ENCODE measurements at places on chromosomes 1 and 21.
A peak's percentile ranks its signal among the peaks of the same experiment; 100 is the strongest.

DNA sequence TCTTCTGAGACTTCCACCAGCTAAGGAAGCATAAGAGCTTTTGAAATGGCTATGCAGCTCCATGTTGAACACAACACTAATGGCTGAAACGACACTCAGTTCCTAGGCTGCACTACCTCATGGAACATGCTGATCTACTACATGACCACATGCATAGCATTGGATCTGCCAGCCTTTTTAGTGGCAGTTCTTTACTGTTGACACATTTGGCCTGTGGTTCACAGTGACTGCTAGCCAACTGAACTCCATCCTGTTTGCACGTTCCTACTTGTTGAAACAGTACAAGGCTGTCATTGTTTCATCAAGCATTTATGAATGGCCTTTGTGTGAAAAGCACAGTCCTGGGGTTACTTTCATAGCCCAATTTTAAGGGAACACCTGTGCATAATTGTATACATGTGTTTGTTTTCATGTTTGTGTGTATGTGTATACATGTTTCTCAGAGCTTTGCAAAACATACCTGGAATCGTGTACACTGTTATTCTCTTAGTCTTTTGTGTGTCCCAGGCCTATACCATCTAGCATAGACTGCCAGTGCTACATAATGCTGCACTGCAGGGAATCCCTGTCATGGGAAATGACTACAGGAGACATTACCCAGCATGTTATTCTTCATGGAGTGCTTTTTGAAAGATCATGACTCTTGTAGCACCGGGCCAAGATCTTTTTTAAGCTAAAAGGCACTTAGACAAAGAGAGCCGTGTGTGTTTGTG lies 179.6 kb upstream of the ESRRG start:
- no peak for DNase-seq

DNA sequence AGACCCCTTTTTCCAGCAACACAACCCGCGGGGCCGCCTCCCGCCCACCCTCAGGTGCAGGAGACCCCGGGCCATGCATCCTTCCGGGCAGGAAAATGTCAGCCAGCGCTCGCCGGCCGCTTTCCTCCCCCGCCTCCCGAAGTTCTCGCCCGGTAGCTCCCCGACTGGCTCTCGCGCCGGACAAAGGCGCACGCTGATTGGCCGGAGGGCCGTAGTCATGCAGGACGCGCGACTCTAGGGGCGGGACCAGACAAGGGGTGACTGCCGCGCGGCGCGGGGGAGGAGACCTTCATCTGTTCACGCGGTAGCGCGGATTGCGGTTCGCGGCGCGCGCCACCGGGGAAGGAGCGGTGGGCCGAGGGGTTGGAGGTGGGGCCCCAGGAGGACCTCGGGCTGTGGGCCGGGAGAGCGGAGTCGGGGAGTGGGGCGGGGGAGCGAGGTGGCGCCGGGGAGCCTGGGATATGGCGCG lies at the start of gene FLVCR1:
FLVCR1 (plus strand) TSS at position 284 of the 469 bp plus-strand sequence; CDS start at position 462, 178 bp downstream.
- peak; percentile 93 for DNase-seq

DNA sequence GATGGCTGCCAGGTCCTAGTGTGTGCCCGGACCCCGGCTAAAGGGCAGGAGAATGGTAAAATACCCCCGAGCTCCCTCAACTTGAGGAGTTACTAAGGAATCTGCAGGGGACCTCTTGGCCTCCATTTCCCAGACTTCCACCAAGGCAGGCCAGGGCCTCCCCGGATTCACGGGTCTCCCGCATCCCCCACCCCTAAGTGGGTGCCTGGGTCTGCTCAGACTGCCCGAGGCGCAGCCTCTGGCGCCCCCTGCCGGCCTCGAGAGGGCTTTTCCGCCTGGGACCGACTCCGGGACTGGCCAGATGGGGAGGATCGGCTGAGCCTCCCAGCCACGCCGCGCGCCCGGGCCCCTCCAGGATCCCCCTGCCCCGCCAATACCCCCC lies 1.7 kb downstream of the PLEKHG5 start:
- peak; percentile 62 for DNase-seq

- peak; percentile 72 for DNase-seq
These were observed 48.9 kb downstream of the INKA2 start for GRCh38 chr1:111690306-111690617.

DNA sequence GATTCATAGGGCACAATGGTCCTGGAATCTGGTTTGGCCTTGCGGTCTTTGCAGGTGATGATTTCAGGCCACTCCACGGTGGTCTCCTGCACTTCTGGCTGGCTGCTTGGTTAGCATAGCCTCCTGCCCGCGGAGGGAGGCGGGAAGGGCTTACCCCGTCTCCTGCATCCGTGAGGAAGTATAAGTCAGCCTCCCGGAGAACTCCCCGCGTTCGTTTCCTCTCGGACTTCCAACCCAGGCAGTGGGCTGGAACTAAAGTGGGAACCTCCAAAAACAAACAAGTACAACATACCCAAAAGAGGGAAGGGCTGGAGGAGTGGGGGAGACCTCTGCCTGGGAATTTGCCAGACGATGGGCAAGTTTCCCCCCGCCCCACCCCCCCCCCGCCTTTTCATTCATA lies 939 bp upstream of the CCN1 start:
- DNase-seq: no peak

- no peak for DNase-seq
These were observed 70.2 kb upstream of the S1PR1 start for GRCh38 chr1:101166583-101167120.

DNA sequence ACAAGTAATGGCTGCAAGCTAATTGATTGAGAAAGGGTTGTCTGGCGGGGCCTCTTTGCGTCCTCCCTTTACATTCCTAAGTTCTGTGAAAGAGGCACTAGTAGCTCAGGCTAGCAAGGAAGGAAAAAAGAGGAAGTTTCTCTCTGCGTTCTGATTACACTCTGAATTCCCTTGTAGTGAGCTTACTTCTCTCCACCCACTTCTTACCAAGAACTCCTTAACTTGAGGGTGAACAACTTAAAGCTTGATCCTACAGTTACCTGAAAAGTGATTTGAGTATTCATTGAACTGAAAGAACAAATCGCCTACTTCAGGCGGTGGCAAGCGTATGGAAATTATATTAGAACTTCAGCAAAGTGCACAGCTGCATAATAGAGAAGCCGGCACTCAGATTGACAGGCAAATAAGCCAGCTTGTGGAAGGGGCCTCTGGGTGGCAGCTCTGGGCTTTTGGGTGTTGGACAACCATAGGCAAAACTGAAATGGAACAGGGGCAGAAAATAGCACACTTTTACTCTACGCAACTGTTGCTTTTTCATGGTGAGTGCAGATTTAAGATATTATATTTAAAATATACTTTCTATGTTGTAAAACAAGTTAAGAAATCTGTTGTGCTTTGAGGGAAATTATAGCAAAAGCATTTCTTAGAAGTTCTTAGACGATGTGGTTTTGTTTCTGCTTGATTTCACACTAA lies 464.5 kb downstream of the USP25 start:
- no peak for DNase-seq

- peak; percentile 71 for DNase-seq
These were observed 920 bp downstream of the MTHFR start for GRCh38 chr1:11804666-11805421.

DNA sequence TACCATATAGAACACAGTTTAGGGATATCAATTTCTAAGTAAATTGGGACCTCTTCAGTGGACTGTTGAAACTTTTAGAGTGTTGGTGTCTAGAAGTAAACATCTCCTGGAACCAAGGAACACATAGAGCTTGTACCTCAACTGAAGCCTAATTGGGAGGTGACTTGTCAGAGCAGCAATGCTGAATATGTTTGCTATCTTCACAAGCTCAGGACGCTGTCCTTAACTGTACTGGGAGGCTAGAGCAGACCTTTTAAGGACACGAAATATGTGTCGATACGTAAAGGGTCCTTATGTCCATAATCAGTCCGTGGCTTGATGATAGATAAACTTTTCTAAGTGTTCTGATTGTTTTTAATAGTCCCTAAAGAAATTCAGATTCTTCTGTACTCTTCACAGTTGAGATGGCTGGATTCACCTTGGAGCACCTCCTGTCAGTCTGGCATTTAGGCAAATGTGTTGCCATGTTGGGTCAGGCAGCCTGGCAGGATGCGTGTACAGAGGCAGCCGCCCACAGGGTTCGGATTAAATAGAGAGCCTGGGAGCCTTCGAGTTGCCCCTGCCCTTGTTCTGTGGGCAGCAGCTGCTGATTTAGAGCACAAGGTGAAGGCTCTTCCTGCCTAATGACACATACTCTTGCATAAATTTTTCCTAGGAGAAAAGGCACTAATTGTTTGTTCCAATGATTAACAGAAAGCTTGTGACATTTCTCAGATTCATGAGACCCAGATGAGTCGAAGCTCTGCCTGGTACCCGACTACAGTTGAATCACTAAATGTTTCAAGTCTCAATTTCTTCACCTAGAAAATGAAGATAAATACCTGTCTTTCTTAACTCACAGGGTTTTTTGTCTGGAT lies 3.6 kb downstream of the ACTN2 start:
- no peak for DNase-seq

DNA sequence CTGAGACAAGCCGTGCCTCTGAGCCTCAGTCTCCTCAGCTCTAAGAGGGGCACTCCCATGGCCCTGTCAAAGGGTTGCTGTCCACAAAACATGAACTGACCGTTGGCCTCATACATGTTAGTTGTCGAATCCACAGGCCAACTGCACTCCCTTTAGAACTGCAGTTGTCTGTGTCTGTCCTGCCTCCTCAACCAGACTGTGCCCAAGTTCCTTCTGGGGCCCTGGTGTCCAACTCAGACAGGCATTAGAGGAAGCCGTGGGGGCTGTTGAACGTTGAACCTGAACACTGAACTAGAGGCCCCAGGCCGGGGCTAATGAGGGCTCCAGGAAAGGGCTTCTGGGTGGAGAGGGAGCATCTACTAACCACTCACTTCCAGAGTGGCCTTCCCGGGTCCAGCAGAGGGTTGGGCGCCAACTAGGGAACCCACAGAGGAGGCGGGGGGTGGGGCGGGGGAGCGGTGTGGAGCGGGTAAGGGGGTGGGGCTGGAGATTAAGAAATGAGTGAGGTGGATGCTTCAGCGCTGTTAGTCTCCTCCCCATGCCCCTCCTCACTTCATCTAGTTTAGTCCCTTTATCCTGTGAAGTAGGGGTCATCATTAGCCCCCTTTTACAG lies at the start of gene RAB42:
RAB42 (plus strand) TSS at position 558 of the 613 bp plus-strand sequence. CDS start 247 bp downstream, outside the sequence.
- DNase-seq: no peak

GRCh38 chr1:1428174-1428573 lies 7.1 kb upstream of the ANKRD65 start:
- DNase-seq: no peak

GRCh38 chr1:205669341-205670149 lies 10.8 kb downstream of the SLC45A3 start:
- no peak for DNase-seq

- DNase-seq: peak; percentile 80
These were observed 18.6 kb upstream of the HSPG2 start for GRCh38 chr1:21955501-21956281.

DNA sequence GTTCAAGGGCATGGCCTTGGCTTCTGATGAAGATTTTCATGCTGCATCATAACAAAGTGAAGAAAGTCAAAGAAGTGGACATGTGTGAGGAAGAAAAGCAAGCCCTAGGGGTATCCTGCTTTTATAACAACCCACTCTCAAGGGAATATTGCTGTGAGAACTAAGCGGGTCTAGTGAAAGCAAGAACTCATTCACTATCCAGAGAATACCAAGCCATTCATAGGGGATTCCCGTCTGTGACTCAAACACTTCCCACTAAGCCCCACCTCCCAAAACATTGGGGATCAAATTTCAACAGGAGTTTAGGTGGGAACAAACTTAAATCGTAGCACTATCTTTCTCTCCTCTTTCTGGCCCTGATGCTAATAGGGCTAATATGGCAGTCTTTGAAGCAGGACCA lies 98.5 kb upstream of the CTTNBP2NL start:
- no peak for DNase-seq

DNA sequence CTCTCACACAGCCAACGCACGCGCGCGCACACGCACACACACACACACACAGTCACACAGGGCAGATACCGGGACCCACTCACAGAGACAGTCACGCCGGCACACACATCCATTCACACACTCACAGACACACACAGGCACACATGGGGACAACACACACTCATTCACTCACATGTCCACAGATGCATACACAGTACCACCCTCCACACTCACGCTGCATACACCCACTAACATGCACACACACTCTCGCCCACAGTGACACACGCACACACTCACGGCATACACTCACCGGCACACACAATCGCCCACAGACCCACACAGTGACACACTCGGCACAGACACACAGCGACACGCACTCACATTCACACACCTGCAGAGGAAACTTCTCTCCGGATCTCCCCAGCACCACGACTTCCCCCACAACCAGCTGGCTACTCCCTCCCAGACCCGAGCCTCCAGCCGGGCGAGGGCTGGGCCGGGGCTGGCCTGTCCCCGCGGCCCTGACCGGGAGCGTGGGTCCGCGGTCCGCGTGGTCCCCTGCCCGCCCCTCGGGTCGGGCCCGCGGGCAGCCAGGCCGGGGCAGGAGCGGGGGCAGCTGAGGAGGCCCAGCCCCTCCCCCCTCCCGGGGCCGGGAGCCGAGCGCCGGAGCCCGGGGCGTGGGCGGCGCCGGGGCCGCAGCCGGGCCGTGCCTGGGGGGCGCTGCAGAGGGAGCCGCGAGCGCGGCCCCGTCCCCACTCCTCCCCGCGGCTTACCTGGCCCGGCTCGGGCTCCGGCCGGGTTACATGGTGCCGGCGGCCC lies 552 bp downstream of the DLGAP3 start:
- no peak for DNase-seq

- DNase-seq: no peak
These were observed 37.9 kb downstream of the CDK18 start for GRCh38 chr1:205542367-205542766.

DNA sequence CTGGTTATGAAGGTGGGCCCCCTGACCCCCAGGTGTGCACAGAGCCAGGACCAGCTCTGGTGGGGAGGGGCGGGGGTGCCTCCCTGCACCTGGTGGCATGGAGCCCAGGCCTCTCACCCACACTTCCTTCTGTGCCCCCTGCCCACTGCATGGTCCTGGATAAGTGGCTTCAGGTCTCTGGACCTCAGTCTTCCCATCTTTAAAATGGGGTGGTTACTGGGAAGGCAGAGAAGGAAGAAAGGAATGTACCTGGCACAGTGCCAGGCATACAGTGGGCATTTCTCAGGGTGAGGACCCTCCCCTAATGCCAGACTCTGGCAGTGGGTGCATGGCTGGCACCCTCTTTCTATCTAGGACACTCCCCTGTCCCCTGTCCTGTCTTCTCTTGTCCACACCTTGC lies 7.5 kb downstream of the CLCNKA start:
- no peak for DNase-seq

GRCh38 chr1:182682898-182683501 lies 1.4 kb downstream of the RGS8 start:
- no peak for DNase-seq

DNA sequence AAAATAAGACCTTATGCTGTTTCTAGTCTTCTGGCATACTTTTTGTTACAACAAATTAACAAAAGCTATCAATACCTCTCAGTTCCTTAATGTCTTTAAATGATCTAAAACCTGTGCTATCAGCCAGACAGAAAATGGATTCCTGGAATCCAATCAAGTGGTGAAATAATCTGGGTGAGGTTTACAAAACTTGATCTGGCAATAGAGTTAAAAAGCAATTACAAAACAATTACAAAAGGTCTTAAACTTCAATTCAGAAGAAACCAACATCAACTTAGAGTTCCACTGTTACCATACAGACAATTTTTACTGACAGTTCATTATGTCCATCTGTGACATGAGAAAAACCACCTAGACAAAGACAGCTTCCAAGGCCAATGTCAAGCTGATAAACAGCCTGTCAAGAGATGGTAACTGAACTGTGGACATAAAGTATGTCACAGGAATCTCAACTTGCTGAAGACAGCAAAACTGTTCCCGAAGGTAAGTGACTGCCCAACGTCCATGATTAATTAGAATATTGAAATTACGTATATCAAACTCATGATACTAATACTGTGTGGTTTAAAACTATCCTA lies 17.4 kb downstream of the ZZZ3 start:
- DNase-seq: no peak
